ENCODE measurements at places on chromosomes 1 and 21.
A peak's percentile ranks its signal among the peaks of the same experiment; 100 is the strongest.

DNA sequence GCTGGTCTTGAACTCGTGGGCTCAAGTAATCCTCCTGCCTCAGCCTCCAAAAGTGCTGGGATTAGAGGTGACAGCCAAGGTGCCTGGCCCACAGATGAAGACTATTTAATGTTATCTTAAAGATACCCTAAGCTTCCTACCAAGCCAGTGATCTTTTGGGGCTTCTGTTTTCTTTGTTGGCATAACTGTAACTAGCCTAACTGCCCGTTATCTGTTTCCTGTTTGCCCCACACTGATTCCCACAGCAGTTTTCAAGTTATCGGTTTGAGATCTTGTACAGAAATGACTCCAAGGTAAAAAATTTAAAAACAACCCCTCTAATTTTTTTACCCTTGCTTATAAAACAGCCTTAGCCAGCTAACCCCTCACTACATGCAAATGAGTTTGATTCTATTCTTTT lies 12.4 kb downstream of the SELL start:
- DNase-seq, result no peak

DNA sequence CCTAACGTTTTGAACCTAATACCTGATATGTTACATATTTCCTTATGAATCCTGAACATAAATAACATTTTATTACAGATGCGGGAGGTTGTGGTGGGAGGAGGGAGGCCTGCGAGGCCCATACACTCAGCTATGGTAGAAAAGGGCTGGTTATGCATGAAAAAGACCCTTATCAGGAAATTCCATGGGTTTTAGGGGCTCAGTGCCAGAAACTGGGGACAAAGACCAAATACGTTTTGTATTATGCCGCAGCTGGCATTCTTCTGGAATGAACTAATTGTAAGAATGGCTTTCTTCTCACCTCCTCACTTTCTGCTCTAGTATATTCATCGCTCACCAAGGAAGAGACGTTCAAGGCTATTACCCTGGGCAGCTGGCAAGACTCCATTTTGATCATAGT lies 76.7 kb downstream of the ADSS2 start:
- no peak for DNase-seq

GRCh38 chr1:86965012-86965826 lies 50.8 kb downstream of the HS2ST1 start:
- DNase-seq, result no peak

DNA sequence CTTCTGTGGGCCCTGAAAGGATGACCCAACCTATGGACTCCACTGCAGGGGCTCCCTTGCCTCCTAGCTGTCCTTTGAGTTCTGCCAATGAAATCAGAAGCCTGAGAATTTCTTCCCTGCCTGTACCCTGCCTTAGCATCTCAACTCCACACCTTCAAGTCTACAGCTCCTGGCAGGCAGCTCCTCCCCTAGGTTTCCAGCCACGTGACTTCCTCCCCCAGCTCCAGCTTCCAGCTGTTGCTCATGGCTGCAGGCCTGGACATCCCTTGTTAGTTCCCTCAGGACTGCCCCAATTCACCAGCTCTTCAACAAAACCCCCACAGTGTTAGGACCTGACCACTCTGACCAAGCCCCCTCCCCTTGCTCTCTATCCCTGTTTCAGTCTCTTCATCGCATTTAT lies 2.4 kb downstream of the RCAN1 start:
- DNase-seq, result no peak

GRCh38 chr1:2604844-2605508 lies 18.4 kb downstream of the PRXL2B start:
- no peak for DNase-seq

- peak; percentile 75 for DNase-seq
Measured at GRCh38 chr21:41764558-41765419, 2.1 kb downstream of the RIPK4 start.

DNA sequence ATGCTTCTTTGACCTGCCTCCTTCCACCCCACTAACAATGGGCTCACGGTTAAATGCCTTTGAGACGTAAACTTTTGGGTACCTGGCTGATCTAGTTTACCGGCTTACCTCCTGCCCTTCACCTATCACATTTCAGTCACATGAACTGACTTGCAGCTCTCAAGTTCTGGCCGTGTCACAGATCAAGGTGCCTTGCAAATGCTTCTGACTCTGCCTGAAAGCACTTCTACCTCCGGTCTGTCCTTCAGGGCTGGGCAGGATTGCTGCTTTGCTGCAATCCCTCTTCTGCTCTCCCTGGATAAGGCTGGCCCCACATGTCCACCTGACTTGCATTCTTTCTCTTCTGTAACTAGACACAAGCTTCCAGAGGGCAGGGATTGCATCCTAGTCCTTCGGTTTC lies 69.0 kb downstream of the GRIK1 start:
- DNase-seq, result no peak

- no peak for DNase-seq
Measured at GRCh38 chr1:12095452-12096263, 32.6 kb downstream of the TNFRSF8 start.

DNA sequence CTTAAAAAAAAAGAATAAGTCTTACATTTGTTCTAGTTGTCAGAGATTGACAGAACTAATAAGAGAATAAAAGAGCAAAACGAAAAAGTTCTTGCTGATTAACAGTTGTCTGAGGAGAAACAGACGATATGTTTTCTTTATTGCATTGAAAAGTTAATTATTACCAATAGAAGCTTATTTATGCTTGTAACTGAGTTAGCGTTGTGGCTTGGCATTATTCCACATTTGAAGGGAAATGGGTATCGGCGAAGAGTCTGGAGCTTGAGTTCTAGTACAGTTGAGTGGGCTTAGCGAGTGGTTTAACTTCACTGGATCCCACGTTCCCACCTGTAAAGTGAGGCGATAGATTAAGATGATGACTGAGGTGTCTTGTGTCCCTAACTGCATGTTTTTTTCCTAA lies 109.0 kb downstream of the SDCCAG8 start:
- peak; percentile 26 for DNase-seq

- no peak for DNase-seq
Measured at GRCh38 chr1:43235451-43236121, 34.2 kb upstream of the TMEM125 start.

GRCh38 chr21:15241997-15242736 lies 177.4 kb upstream of the NRIP1 start:
- DNase-seq, result no peak

DNA sequence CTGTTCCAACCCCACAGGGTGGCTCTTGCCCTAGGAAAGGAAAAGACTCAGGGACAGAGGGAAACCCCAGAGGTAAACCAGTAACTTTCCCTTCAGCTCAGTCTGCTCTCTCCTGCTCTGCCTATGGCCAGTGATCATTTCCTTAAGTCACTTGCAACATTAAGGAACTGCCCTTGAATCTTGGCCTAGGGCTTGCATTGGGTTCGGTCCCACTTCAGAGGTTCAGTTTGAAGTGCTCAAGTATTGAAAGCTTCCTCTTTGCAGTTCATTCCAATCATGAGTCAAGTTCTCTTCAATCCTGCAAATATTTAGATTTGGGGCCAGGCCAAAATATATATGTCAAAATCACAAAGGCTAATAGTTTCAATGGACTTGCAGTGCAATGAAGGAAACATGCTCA lies 97.7 kb upstream of the IRF2BP2 start:
- DNase-seq, result no peak

DNA sequence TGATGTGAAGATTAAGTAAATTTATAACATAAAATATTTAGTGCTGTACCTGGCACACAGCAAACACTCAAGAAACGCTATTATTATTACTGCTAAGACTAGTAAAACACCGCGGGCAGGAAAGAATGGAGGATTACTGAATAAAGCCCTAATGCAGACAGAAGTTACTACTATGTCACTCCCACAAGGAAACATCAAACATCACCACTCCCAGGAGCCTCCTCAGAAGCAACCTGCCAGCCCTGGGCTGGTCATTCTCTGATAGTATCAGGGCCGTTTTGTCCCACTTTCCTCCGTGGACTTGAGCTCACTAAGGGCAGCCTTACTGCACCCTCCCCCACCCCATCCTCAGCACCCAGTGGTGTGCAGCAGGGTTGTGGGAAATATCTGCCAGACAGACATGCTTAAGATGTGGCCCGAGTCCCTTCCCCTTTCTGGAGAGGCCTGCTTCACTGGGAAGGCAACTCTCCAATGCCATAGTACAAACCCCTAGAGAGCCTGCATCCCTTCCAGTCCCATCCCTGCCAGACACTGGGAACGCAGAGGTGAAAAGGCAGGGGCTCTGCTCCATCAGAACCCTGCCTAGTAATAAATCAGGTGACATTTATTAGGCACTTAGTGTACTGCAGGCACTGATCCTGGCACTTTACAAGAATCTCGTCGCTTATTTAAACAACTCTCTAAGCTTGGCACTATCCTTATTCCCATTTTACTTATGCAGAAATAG lies 41.7 kb upstream of the ECE1 start:
- DNase-seq, result no peak

GRCh38 chr21:21177353-21177986 lies 179.3 kb downstream of the NCAM2 start:
- DNase-seq, result no peak

GRCh38 chr1:155324037-155324716 lies 3.5 kb downstream of the RUSC1 start:
- DNase-seq, result peak; percentile 80

Measured in kidney epithelial cell (primary cell).